ENCODE measurements at places on chromosomes 11 and 22.
A peak's percentile ranks its signal among the peaks of the same experiment; 100 is the strongest.

DNA sequence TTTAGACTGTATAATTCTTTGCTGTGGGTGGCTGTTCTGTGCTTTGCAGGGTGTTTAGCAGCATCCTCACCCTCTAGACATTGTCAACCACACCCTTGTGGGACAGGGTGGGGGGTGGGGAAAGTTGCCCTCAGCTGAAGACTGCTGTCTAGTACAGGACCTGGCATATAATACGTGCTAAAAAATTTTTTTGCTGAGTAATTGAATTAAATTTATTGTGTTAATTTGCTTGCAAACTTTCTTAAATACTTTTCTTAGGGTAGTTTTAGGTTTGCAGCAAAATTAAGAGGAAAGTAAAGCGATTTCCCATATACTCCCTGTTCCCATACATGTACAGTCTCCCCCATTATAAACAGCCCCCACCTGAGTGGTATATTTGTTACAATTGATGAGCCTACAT, 268.5 kb downstream of the SOX6 start:
- no peak for DNase-seq

GRCh38 chr11:105489446-105489845, 120.4 kb upstream of the GRIA4 start:
- no peak for DNase-seq

- DNase-seq: no peak
Measured at GRCh38 chr11:14713496-14714244, 70.1 kb downstream of the PDE3B start.

DNA sequence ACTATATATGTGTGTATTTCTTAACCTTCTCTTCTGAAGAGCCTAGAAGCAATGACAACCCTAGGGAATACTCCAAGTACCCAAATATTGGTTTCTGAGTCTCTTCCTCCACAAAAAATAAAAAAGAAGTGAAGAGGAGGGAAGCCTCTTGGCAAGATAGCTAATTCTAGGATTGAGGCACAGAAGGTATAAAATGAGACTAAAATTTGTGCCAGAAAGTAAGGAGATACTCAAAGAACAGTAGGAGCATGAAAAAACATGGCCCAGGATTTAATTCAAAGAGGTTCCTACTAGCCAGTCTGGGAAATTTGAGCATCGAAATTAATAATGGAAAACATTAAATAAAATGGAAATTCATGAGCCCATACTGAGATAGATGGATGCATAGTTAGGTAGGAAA, 112.1 kb downstream of the PAX6 start:
- no peak for DNase-seq

GRCh38 chr11:117910941-117911655, 18.1 kb downstream of the TMPRSS13 start:
- DNase-seq: no peak

- DNase-seq: no peak
Measured at GRCh38 chr11:86204356-86204755, 40.2 kb upstream of the EED start.

GRCh38 chr22:26846645-26847044, 189.3 kb downstream of the MIAT start:
- DNase-seq: no peak

DNA sequence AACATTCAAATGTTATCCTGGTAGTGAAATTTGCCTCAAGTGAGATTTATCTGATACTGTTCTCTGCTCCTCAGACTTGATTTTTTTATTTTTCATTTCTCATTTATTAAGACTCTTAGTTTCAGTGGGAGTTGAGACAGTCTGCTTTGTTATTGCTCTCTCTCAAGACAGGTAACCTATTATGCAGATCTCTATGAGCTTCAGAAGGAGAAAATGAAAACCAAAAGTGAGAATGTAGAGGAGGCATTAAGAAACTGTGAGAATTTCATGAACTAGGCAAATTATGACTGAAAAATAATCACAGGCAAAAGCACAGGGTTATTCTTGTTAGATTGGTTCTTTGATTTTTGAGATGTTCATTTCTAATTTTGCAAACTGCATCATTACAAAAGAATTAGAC, 290.0 kb upstream of the CHORDC1 start:
- no peak for DNase-seq

DNA sequence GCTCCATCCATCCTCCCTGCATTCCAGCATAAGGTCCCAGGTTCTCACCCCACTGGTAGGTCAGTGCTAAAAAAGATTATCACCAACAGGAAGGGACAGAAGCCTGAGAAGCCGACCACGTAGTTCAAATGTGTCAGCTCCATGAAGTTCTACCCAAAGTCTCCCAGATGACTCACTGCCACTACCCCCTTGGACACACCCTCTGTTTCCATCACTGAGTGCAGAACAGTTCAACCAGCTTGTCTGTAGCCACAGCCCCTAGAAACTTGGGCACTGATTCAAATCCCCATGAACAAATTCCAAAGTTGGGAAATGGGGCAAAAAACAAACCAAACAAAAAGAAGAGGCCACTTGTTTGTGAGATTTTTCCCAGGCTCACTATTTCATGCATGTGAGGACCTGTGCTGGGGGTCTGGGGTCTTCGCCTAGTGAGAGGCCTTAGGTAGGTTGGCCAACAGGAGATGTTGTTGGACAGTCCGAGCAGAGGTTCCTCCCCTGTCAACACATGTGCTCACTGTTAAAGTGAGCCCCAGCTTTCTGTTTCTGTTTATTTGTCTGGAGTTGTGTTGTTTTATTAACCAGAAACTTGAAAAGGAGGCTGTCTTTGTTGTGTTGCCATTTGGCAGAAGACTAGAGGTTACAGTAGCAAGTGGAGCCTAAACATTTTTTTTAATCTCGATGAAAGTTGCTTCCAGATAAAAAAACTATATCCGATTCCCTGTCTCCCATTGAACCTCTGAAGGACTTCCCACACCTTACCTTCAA, 24.2 kb upstream of the FLI1 start:
- no peak for DNase-seq

- DNase-seq: peak; percentile 95
Measured at GRCh38 chr11:110069158-110069737, 23.9 kb upstream of the ZC3H12C start.

DNA sequence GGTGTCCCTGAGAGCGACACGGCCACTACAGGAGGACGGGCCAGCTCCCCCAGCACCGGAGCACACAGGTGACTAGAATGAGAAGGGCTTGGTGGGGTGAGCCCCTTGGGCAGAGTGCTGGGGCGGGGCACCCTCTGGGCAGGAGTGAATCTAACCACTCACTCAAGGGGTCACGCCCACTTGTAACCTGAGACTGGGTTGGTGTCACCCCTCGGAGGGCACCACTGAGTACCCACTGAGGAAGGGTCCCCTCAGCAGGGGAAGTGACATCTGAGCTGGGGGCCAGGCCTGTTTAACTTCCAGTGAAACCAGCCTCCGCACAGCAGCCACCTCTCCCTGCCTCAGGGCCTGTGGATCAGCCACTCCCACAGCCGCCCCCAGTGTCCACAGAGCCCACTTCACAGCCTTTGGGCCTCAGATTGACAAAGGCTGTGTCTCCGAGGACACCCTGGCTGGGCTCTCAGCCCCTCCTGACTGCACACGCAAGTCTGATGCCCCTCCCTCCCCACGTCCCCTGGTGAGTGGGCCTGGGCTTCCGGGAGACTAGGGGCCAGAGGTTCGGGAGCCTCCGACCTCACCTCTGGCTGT, 5.6 kb downstream of the GATD1 start:
- no peak for DNase-seq

- no peak for DNase-seq
Measured at GRCh38 chr22:45881524-45881875, 95.5 kb downstream of the WNT7B start.

DNA sequence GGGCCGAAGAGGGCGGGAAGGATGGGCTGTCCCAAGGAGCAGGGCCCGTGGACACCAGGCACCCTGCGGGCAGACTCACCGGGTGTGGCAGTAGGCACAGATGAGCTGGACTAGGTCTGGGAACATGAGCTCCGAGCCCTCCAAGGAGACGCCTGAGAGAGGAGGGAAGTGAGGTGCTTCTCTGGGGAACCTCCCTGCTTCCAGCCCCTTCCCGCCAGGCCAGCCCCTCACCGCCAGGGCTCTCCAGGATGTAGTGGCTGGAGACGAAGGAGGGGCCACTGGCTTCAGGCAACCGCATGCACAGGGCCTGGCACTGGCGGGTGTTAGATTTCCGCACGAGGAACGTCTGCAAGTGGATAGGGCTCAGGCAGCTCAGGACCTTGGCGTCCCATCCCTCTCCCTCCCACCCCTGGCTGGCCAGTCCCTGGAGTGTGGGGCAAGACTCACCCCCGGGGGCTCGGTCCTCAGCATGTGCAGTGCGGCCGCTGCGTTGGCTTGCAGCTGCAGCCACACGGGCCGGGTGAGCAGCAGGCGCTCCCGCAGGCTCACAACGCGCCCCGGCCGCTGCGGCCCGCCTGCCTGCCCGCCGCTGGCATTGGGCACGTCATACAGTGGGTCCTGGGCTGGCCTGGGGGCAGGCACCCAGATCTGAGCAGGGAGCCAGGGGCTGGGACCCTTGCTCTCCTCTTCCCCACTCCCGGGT, 552 bp downstream of the RIN1 start:
- no peak for DNase-seq

GRCh38 chr22:41912338-41913039, 2.4 kb downstream of the SHISA8 start:
- DNase-seq: no peak

DNA sequence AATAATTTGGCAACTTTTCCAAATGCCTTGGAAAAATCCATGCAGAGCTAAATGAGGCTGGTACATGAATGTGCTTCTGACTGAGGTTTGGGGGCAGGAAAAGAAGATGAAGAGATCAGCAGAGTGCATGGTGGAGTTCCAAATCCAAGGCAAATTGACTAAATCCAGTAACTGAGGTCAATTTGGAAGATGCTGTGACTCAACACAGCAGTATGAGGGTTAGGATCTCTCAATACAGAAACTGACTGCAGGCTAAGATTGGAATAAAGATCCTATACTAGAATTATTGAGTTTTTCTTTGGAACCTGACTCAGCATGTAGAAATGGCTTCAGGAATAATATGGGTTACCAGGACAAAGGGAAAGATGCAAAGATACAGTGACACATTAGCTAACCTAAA, 99.3 kb upstream of the FAT3 start:
- no peak for DNase-seq

DNA sequence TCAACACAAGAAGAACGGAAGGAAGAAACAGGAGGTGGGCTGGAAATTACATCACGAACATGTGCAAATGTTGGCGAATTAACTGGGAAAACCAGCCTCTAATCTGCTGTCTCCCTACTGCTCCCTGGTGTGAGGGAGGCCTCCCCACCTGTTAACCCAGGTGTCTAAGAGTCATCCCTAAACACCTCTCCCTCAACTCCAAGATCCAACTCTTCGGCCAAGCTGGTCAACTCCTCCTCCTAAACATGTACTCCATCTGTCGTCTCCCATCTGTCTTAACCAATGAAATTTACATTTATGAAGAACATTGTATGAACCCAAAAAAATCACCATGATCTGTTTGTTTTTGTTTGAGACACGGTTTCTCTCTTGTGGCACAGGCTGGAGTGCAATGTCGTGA, 154.2 kb downstream of the LARGE1 start:
- DNase-seq: no peak

GRCh38 chr11:95296165-95296564, 65.2 kb upstream of the SESN3 start:
- no peak for DNase-seq

DNA sequence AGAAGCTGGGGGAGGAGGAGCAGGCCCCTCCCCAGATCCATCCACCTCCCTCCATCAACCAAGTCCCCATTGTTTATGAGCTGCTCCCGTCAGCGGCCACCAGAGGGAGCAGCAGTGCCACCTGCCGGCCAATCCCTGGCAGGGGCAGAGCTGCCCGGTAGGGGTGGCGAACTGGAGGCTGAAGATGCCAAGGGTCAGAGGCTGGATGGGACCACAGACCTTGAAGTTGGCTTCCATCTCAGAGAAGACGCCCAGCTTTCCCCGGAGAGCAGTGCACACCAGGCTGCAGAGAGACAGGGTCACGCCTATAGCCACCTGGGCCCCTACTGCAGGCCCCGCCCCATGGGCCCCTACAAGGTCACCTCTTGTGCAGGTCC, 3.6 kb downstream of the FIBP start:
- DNase-seq: no peak

GRCh38 chr11:7056828-7057513, 31.8 kb upstream of the RBMXL2 start:
- no peak for DNase-seq

GRCh38 chr11:56848141-56848809, 99.8 kb upstream of the OR9G4 start:
- no peak for DNase-seq

- no peak for DNase-seq
Measured at GRCh38 chr11:111963931-111964340, 26.8 kb downstream of the DIXDC1 start.

All from glomerular endothelial cell (primary cell).